ENCODE measurements at places on chromosomes 2 and 18.

DNA sequence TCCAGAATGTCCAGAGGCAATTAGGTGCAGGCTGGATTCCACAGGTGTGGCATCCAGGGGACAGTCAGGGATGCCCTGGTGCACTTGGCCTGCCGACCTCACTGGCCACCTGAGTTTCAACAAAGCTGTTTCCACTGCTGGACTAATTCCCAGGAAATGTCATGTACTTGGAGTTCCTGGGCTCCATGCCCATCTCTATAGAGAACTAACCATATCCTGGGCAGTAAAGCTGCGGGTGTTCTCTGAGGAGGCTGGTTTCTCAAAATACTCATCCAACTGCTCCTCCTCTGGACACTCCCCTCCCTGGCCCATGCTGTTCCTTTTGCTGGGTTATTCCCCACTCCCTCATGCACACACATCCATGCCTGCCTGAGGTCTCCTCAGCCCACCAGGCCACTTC is 161.9 kb upstream of the SKOR2 start:
- no peak for DNase-seq

DNA sequence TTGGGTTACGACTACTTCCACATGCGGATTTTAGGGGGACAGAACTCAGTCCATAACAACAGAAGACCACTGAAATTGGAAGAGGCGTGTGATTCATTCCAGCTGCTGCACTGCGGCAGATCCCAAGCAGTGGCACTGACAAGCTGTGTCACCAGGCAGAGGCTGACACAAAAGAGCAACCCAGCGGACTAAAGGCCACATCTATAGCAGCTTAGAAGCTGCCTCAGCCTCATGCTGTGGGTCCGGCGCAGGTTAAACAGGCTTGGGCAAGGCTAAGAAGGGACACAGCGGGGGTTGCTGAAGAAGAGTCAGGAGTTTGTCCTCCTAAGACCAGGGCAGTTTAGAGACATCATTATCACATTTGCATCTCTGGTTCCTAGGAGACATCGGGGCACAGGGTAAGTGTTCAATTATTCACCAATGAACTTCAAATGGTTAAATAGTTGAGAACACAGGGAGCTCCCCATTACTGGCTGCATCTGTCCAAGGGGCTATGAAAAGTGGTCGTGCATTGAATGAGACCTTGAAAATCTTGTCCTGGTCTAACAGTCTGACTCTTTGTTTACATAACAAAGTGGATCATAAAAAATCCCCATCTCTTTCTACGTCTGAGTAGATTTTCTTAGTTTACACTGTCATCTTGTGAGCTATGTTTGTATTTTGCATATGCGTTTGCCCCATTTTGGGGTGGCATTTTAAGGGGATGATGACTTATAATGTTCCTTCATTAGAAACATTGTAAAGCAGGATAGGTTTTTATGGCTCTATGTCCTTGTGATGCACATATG is 162.3 kb upstream of the TRIB2 start:
- DNase-seq = no peak

DNA sequence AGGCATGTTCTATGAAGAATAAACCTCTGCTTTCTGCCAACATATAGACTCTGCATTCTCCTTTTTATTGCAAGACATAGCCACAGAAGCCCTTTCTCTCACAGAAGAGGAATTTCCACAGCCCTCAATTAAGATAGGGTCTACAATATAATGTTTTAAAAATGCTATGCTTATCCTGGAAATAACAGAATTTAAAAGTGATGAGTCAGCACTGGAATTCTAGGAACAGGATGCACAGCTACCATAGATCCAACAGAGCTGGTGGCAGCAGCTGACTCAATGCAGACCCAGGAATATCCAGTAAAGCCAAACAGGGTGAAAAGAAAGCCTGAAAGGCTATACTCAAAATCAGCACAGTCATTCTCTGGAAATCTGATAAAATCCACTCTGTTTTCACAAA is 866.9 kb downstream of the TRIB2 start:
- DNase-seq = no peak

DNA sequence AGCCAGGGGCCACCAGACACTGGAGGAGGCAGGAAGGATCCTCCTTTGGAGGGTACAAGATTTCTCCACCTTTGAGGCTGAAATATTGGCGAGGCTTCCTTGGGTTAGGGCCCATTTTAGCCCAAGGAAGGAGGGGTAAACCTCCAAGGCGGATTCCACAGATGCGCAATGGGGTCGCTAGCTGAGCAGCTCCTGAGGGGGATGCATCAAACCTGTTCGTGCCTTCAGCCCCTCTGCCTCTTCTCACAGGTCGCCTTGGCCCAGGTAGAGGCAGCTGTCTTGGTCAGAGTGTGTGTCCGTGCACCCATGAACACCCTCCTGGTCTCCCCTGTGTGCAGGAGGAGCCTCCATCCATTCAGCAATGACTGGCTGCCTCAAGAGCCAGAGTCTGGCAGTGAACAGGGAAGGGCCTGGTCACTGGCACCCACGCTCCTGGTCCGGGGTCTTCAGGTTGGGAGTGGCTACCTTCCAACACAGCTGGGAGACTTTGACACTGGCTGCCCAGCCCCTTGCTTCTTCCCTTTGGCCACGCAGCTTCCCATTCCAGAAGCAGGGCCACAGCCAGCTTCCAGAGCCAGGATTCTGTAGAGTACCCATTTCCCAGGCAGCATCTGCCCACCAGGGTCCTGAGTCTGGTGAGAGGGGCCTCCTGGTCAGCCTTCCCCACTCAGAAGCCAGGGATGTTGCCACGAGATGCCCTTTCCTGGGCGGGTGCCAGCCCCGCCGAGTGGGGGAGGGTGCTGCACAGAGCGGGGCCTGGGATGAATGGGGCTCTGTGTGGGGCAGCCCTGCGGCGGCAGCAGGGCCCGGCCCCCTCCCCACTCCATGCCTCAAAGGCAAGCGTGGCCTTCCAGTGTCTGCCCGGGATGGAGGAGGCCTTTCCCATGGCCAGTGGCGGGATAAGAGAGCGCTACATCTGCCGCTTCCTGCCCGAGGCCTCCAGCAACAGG is 95.8 kb upstream of the GPC1 start:
- DNase-seq = no peak

DNA sequence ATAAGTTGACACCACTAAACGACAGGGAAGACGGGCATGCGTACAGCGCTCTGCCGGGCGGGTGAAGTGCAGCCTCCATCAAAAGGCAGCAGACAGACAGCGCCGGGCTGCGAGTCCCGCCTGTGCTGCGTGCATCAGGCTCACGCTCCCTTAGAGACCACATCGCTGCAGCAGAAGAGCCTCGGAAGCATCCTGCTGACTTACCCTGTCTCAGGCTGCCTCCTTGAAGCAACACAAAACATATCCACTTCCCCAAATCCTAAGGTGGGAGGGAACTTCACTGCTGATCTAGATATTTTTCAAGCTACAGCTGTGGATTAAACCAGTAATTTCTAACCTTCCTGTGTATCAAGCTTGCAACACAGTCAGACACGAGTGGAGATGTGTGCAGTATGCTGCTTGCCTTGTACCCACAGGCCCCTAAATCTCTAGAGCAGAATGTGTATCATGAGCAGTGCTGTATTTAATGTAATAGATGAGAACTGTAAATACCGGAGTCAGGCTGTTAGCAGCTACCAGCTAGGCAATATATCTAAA is 6.4 kb downstream of the MYT1L start:
- DNase-seq = no peak

GRCh38 chr2:225399504-225399903 is at the start of gene NYAP2:
TSS of gene NYAP2 (plus strand) at chr2:225399710. CDS start at chr2:225408881, 9,171 bp downstream.
- no peak for DNase-seq

Data from HEK293T (cell line).